Fibroblast of skin of scalp (primary cell): ENCODE measurements at places on chromosomes 12 and 14.

DNA sequence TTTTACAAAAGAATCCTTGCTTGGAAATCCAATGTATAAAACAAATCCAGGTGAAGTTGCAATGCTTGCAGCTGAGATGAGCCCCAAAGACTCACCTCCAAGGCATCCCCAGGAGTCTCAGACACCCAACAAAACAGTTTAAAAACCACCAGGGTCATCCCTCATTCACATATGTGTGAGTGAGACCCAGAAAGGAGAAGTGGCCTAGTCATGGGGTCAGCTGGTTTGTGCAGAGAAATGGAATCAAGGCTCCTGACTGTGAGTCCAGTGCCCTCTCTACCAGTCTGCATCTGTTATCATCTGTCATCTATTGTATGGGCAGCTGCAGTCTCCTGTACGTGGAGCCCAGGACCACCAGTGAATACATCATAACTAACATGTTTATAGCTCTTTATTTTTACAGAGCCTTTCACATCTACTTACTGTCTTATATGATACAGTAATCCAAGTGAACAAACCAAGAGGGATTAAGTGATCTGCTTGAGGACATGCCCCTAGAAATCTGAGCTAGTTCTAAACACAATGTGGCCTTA is 27.1 kb downstream of the PLEKHG7 start:
- DNase-seq: no peak

DNA sequence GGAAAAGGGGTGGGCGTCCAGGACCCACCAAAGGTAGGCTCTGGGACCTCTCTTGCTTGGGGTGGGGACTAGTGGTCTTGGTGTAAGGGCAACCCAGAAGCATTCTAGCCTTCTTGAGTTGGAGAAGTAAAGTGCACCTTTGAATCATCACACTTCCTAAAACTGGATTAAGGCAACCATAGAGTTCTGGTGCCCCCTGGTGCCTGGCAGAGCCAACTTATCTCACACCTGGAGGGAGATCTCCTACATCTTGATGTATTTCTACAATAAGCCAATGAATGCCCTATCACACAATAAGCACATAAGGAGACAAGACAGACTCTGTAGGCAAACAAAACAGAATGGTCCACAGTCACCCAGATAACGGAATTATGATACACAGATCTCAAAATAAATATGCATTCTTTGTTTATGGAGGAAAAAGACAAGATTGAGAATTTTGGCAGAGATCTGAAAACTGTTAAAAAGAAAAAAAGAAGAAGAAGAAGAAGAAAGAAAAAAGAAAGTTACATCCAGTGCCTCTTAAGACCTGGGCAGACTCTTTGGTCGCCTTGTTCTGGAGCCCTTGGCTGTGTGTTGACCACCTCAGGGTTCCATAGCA is 95.9 kb upstream of the PPP2R5C start:
- DNase-seq: peak; percentile 28

GRCh38 chr12:103705927-103706326 is 118.9 kb downstream of the STAB2 start:
- no peak for DNase-seq

GRCh38 chr14:87285506-87285905 is 707.5 kb downstream of the GALC start:
- no peak for DNase-seq

GRCh38 chr12:39145175-39145999 is 240.0 kb upstream of the CPNE8 start:
- peak; percentile 17 for DNase-seq

DNA sequence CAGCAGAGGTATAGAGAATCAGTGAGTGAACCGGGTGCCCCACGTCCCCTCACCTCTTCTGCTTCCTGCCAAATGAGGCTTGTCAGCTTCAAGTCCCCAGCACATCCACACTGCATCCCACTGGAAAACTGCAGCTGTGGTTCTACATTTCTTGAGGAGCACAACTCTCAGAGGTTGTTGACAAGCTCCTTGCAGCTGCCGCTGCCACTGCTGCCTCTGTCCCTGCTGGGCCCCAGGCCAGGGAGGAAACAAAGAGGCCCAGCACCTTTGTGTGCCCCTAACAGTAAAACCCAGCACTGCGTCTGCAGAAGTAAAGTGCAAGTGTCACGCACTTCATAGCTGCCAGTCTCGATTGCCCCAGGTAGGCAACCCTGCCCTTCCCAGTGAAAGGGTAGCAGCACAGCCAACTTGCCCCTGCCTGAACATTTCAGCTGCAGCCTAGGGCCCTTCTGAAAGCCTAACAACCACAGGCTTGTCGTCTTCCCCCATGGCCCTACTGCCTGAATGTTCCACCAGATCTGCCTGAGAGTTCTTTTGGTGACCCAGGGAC is 1162.1 kb upstream of the USP15 start:
- no peak for DNase-seq

DNA sequence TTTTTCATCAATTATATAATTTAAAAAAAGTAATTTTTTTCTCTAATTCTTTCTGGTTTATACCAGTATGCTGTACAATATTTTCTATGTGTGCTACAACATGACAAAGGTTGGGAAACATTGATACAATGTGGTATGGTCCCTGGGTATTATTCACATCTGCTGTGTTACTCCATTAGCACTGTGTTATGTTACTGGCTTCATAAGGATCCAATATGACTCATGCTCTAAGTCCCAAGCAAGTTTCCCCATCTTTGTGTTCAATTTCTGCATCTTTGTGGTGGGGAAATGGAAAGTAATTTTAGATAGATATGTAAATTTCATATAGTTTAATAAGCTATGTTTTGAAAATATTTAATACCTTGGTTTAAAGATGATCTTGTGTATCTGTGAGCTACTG is 35.8 kb downstream of the FBXO33 start:
- peak; percentile 12 for DNase-seq

GRCh38 chr14:72290241-72290640 is 358.0 kb downstream of the RGS6 start:
- DNase-seq: no peak

DNA sequence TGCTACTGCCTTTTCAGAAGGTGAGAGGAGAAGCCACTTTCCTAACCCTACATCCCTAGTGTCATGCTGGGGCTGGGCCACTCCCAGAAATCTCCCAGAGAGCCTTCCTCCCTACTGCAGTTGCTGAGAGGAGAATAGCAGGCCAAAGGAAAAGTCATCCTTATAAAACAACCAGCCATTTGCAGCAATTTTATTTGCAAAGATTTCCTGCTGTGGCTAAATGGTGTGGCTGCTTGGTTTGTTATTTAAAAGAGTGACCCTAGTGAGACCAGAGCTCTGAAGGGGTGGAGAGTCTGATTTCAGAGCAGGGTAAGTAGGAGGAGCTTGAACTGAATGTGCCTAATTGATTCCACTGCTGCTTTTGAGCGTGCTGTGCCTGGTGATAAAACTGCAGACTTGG is 232.0 kb downstream of the GRIN2B start:
- DNase-seq: no peak

GRCh38 chr12:51821440-51822260 is 26.9 kb downstream of the FIGNL2 start:
- no peak for DNase-seq

DNA sequence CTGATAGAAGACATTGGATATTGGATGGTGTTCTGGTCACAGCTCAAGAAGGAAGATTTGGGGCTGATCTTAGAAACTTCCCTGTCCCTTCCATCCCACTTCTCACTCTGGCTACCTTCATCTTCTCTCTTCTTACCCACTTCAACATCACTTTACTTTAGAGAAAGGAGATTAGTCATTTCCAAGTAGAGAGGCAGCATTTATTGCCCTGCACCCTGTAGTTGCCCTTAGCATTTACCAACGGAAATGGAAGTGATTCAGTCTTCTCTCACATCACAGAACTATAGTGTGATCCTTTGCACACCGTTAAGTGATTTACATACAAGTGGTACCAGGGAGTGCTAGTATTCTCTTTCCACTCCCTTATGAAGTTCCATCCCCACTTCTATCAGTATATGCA is 52.4 kb downstream of the PHLDA1 start:
- no peak for DNase-seq

GRCh38 chr12:102118874-102119273 is 1.0 kb downstream of the NUP37 start:
- DNase-seq: no peak

DNA sequence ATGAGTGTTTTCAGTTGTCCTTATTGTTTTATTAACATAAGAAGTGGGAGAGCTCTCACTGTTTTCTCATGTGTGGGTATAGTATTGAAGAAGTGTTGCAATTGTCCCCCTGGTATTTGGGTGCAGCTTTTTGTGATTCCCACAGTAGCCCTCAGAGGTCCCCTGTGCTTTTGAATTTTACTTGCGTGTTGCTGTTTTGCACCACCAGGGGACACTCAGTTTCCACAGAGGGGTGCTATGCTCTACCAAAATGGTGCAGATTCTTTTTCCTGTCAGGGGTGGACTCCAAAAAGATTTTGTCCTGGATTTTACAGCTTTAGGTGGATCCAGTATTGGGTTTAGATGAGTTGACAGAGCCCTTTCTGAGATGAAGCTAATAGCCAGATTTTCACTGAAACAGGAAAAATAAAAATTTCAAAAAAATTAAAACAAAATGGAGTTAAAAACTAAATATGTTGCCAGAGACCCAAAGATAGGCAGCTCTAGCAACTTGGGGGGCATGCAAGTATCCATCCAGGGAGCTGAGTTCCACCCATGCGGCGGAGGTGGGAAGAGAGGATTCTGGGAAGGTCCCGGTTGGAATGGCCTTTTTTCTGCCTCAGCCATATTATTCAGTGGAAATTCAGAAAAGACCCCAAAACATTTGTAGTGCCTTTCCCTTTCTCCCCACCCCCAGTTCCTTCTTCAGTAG is 50.2 kb downstream of the TTLL5 start:
- peak; percentile 77 for DNase-seq

- peak; percentile 37 for DNase-seq
Observed at GRCh38 chr12:102958073-102958829, 777 bp downstream of the ASCL1 start.

GRCh38 chr12:96195845-96196451 is 1.8 kb downstream of the ELK3 start:
- DNase-seq: peak; percentile 85

DNA sequence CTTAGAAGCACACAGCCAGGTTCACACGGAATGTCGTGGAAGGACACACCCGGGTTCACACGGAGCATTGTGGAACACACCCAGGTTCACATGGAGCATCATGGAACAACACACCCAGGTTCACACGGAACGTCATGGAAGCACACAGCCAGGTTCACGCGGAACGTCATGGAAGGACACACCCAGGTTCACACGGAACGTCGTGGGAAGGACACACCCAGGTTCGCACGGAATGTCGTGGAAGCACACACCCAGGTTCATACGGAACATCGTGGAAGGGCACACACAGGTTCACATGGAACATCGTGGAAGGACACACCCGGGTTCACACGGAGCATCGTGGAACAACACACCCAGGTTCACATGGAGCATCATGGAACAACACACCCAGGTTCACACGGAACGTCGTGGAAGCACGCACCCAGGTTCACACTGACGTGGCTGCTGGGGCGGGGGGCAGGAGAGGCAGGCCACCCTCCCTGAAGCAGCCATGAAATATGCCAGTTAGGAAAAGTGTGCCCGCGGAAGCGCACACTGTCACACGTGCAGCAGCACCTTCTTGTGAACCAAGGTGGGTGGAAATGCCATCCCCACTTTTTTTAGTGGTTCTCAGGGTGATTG is 86.4 kb downstream of the EP400 start:
- DNase-seq: no peak
